ENCODE measurements at places on chromosomes 12 and 14.

- no peak for DNase-seq
Measured at GRCh38 chr12:49284672-49285071, 10.3 kb upstream of the PRPH start.

DNA sequence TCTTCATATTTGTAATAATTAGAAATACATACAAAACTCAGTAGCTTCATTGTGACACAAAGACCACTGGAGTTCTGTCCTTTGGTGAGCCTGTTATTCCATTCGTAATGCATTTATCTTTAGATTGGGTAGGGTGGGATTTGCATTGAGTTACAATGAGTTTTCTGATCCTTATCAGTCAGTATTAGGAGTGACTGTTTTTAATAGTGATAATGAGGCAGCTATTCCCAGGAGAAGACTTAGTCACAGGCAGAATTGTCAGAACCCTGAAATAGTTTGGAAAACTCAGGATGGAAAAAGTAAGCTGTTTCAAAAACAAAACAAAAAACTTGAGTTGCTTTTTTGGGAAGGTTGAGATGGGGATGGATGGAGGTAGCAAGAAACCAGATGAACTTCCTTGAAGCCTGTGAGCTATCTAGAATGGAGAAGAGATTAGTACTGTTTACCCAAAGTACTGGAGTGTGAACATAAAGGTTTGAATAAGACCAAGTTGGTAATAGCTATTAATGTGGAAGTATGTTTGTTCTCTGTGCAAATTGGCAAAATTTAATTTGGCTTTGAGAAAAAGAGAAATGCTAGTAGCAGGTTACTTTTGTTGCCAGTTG, 38.6 kb downstream of the FBXO34 start:
- no peak for DNase-seq

DNA sequence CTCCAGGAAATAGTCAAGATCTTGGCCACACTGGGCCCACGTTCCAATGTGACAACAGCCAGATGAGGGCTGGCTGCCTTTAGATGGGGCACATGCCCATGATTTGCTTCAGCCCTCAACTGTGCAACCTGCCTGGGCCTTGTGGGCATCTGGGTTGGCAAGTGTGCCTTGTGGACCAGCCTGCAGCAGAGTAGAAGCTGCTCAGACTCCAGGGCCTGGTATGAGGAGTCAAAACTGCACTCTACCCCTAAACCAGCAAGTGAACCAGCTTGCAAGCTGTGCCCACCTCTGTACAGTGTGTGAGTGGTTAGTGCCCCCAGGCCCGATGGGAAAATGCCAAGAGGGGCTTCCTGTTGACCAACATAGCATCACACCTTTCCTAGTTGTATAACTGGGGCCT, 17.9 kb downstream of the PHETA1 start:
- no peak for DNase-seq

GRCh38 chr14:35068238-35069012, 22.4 kb downstream of the FAM177A1 start:
- no peak for DNase-seq

- DNase-seq = no peak
Measured at GRCh38 chr14:30180219-30180618, 252.6 kb upstream of the PRKD1 start.

DNA sequence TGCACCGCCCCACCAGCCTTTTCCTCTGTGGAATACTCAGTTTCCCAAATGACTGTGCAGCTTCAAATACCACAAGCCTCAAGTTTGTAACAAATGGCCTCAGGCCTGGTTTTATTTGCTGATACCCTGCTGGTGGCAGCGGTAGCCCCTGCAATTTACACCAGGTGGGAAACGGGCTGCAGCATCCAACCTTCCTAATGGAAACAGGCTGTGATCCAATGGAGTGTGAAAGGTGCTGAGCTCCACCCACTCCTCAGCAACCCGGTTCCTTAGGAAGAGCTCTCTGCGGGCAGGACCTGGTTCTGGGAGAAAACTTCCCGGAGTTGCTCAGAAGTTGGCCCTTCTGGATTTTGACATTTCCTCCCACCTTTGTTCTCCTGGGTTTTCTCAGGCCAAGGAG, 41.7 kb upstream of the LTA4H start:
- DNase-seq = no peak

All from amygdala (tissue), 56 donors.